ENCODE measurements at places on chromosomes 13 and 19.
A peak's percentile ranks its signal among the peaks of the same experiment; 100 is the strongest.

DNA sequence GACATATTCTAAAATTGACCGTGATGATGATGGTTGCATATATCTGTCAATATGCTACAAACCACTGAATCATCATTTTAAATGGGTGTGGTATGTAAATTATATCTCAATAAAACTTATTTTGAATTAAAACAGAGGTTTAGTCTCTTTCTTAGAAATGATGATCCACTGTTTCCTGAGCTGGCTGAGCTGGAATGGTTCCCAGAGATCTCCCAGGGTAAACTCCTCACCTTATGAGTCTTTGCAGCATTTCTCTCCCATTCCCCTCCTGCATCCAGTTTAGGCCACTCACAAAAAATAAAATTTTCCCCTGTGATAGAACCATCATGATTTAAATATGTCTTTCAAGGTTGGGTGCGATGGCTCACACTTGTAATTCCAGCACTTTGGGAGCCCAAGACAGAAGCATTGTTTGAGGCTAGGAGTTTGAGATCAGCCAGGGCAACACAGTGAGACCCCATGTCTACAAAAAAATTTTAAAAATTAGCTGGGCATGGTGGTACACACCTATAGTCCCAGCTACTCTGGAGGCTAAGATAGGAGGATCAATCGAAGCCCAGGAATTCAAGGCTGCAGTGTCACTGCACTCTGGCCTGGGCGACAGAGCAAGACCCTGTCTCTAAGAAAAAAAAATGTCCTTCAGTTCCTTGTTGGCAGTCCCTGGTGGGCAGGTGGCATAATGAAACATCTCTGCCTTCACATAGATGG, 46.1 kb downstream of the FLT1 start:
- no peak for DNase-seq

GRCh38 chr13:75325711-75326110, 156.3 kb downstream of the TBC1D4 start:
- no peak for DNase-seq

- no peak for DNase-seq
These were observed 59.1 kb downstream of the CEBPG start for GRCh38 chr19:33432446-33433170.

DNA sequence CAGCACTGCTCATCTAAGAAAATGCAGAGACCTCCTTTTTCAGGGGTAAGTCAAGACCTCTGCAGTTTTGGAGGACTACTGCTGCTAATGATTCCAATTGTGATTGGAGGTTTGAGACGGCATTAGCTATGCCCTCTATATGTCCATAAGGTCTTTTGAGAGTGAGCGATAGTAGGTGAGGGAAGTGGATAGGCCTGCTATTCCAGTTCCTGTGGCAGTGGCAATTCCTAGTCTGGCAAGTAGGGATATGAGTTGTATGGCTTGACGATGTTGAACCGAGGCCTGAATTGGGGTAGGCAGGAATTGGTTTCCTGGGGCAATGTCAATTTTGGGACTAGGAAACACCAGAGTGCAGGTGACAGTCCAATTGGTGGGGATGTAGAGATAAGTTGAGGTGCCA, 913.1 kb upstream of the SLITRK5 start:
- DNase-seq = no peak

DNA sequence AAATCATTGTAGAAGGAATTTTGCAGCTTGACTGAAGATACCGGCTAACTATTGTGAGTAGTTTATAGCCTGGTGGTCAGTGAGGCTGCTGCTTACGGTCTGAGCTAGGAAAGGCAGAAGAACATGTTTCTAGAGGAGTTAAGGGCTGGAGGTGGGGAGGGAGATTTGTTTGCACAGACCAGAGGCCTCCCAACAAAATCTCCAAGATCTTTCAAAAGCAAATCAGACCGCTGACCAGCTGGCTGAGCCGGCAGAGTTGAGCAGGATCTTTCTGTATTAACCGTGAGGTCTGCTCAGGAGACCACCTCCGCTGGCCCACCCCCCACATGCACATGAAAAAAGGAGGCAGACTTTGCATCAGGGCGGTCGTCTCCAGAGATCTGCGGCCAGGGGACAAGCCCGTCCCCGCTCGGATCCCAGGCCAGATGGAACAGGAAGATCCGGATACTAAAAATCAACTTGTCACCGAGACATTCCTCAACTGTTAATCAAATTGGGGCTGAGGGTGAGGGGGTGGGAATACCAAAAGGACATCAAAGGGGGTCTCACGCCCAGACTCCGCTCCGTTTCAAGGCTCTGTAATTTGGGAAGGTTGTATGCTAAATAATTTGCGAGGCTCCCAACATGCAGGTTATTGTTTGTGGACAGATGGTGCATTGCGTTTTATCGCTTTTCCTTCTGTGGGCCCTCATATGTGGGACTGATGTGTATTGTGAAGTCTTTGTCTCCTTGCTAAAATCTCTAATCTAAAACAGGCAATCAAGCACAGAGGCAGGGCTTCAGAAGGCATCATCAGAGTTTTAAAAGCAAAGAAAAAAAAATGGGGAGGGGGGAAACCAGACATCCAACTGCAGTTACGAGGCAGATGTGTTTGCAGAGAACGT, 319.0 kb downstream of the ZNF536 start:
- DNase-seq = no peak

DNA sequence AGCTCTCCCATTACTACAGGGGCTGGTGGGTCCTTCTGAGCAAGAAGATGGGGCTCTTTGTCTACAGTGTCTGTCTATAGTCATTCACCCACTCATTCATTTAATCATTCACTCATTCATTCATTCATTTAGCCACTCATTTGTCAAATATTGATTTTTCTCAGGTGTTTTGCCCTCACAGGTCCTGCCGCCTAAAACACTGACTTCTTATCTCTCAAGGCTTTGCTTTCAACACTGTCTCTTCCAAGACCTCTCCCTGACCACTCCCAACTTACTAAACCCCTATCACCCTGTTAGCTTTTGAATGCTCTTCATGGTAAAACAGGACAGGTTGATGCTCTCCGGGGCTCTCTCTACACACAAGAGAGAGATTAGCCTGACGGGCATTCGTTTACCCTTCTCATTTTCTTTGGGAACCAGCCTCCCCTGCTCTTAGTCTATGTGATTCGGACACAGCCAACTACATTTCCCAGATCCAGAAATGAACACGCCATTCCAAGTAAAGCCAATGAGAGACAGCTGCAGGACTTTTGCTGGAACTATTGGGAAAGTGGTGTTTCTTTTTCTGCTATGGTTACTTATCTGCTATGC, 22.7 kb downstream of the FAM187B start:
- DNase-seq = no peak

- no peak for DNase-seq
These were observed 2.5 kb downstream of the SLC35E1 start for GRCh38 chr19:16569609-16570320.

DNA sequence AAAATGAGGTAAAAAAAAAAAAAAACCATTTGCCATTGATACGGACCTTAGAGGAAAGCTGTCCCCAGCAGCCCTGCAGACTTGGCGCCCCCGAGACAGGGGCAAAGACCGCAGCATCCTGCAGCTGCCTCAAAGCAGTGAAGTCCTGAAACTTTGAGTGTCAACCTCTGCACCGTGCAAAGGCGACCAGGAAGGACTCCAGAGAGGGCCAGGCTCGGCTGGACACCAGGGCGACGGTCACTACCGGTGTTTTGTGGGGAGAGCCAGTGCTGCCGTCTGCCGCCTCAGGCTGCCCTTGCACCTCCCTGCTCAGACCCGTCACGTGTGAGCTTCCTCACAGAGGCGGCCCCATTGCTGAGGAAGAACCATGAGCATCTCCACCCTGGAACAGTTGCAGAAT, 146.7 kb upstream of the SPACA7 start:
- DNase-seq = no peak

DNA sequence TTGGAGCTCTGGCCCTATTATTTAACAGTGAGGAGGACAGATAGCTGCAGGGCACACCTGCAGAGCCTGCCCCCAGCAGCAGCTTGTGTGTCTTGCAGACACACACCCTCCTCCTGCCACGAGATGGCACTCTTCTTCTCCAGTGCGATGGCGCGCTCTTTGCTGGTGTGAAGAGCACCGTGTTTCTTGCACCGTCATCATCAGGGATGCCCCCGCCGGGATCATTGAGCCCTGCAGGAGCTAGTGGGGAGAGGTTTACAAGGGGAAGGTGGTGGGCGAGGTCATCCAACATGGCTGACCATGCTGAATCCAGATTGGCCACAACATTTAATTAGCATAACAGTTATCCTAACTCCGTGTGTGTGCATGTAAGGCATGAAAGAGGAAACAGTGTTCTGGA, 105.6 kb downstream of the RAB20 start:
- peak; percentile 32 for DNase-seq

- DNase-seq = no peak
These were observed 706 bp upstream of the DNAJC3 start for GRCh38 chr13:95676105-95676761.

- DNase-seq = no peak
These were observed 70.4 kb upstream of the MRI1 start for GRCh38 chr19:13693889-13694288.

DNA sequence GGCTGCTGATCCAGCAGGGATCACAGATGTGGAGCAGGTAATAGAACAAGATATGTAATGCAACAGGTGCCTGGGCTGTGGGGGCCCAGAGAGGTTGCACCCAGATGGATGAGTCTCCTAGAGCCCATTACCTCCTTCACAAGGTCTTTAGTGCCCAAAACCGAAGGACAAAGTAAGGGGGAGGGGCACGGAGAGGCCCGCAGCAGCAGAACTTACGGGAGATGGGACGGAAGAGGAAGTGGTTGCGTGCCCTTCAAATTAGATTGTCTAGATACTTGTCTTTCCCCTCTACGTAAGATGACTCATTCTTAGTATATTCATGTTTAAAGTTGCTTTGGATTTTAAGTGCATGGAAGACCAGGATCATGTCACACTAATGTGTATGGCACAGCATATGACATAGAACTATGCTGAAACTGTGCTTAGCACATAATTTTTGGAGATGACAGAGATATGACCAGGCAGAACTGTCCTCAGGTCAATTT, 5.7 kb upstream of the MRPS31 start:
- DNase-seq = peak; percentile 28

GRCh38 chr19:36847968-36848367, 2.7 kb upstream of the ZNF345 start:
- no peak for DNase-seq

DNA sequence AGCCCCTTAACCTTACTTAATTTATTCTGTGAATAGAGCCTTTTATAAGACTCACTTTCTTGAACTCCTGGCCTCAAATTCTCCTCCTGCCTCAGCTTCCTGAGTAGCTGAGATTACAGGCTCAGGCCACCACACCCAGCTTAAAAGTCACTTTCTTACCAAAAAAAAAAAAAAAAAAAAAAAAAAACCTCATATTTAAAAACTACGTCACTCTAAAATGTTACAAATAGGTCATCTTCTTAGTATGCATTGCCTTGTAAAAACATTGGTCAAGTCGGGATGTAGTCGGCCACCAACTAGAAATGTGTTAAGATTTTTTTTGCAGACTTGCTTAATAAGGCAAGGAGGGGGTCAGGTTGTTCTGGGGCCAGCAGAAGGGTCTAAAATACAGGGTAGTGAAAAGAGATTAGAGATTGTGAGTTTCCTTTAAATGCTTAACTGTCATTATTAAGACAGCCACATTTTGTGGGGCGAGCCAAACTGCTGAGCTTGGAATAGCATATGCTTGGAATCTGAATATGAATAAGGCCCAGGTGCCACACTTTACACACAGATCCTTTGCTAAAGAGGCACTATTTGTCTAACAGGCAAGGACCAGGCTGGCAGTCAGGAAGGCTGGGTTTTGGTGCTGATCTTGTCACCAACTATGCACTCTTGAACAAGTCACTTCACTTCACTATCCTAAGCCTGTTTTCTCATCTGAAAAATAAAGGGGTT, 16.5 kb upstream of the IL17D start:
- DNase-seq = no peak
